ENCODE measurements at places on chromosomes 1 and 21. TPM values are rescaled to one million over a fixed set of nuclear protein-coding genes. Genes with fewer than 3 reads are reported as not detected.

DNA sequence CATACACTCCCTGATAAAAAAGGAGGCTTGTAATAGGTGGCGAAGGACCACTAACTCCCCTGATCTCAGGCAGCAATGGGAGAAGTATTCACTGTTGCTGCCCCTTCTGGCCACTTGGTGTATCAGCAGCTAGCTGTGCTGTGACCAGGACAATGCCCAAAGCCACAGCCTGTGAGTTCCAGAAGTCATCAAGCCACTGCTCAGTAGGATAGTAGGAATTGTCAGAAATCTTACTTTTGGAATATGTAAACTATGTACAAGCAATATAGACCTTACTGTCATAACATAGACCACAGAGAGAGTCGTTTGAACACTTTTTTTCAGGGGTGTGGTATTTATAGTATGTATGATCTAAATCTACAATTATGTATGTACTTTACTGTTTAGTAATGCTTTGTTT, 248.3 kb upstream of the CAMK1G start:
- peak; percentile 55 for DNase-seq

DNA sequence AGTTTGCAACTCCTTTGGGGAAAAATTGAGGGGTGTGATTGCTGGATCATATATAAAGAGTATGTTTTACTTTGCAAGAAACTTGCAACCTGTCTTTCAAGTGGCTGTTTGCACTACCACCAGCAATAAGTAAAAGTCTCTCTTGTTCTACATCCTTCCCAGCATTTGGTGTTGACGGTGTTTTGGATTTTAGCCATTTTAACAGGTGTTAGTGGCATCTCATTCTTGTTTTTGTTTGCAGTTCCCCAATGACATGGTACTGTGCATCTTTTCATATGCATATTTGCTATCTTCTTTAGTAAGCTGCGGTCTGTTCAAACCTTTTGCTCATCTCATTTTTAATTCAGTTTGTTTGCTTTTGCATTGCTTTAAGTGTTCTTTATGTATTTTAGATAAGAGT, 535.5 kb downstream of the LRRIQ3 start:
- no peak for DNase-seq

DNA sequence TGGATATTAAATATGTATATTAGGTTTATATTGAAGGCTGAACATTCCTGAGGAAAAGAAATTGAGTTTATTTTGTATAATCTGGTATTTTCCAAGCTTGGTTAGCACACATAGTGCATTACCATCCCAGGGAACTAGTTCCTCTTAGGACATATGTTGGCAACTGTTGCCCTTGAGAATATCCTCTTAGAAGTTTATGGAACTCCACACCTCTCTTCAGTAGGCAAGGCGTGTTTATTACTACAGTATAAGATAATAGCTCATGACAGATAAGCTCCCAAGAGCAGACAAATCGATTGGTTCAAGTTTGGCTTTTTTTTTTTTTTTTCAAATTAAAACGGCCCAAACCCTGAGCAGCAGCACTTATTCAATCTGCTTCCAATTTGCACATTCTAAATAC, 59.8 kb upstream of the SIPA1L2 start:
- DNase-seq = no peak

DNA sequence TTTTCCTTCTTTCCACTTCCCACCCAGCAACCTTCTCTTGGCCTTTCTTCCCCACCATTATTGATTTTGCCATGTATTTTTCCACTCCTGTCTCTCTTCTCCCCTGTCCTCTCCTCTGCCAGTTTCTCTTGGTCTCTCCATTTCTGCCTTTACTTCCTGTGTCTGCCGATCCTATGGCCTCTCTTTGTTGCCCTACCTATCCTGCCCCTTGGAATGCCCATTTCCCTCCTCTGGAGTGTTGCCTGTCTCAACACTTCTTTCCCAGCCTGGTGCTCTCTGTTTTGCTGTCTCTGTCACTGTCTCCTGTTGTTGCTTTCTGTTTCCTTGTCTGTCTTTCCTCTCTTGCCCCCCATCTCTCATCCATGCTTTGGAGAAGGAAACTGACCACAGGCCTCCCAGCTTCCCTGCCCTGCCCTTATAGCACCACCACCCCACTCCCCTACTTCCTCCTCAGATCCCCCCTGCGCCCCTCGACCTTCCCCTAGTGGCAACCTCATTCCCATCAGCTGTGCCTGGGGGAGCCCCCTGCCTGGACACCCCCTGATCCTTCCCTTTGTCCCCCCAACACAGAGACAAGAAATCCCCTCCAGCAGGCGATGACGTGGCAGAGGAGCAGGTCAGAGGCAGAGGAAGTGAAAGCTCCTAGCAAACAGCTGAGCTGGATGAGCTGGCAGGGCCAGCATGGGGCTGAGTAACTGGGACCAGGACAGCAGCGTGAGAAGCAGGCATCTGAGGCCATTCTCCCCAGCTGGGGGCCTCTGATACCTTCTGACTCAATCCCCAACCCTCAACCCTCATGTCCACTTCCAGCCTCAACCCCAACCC, 6.6 kb upstream of the ETV3L start:
- peak; percentile 33 for DNase-seq

GRCh38 chr21:17491716-17492414, 21.0 kb upstream of the CXADR start:
- DNase-seq = peak; percentile 34

GRCh38 chr1:226510453-226510852, 38.1 kb upstream of the STUM start:
- no peak for DNase-seq

GRCh38 chr1:59055908-59056719, 240.8 kb upstream of the FGGY start:
- no peak for DNase-seq

DNA sequence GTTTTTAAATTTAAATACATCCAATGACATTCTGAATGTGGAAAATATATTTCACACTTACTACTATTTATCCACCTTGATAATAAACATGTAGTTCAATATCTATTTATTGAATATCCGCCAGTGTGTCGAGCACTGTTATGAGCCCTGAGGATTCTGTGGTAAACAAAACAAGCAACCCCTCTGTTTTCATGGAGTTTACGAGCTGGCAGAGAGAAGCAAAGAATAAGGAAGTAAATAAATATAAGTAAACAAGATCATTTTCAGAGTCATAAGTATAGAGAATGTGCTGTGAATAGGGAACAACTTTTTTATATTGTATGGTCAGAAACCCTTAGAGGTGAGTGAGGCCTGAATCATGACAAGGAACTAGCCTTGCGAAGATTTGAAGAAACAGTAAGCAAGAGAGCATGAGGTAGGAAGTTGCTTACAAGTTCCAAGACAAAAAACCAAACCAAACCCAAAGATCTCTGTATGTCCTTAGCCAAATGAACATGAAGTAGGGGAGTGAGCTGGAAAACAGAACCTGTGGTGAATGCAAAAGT, 6.4 kb upstream of the SERBP1 start:
- no peak for DNase-seq

DNA sequence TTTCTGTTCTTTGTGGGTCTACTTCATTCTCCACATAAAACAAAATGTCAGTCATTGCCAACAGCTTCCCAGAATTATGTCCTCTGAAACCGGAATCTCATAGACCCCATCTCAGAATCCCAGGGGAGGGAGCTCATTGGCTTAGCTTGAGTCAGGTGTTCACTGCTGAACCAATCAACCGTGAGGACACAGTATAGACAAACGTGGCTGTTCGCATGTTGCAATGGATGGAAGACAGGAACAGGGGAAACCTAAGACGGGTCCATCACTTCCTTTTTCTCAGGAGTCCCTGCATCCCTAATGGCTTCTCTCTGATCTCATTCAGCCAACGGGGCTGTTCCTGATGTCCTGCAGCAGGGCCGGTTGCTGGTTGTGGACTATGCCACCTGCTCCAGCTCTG, 9.1 kb downstream of the CELA2A start:
- DNase-seq = peak; percentile 97

GRCh38 chr1:20584890-20585289, 4.0 kb upstream of the CDA start:
- DNase-seq = no peak

DNA sequence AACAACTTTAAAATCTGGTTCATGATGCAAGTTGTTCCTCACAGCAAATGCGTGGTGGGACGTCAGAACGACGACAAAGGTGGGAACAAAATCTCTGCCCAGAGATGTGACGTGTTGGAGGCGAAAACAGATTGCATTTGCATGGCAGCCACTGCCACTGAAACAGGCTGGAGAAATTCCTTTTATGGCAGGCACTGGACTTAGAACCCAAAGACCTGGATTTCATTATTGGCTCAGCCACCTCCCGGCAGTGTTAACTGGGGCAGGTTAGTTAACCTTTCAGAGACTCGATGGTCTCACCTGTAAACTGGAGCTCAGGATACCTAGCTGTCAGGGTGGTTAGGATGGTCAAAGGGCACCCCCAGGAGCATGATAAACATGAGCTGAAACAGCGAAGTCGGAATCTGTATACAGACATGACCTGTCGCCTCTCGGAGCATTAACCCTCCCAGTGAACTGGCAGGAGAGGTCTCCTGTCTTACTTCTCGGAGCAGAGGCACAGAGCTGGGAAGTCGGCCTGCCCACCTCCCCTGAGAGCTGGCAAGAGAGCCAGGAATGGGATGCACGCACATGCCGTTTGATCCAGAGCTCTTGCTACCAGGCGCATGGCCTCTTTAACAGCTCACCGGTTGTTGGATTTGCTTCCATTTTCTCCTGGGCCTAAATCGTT, 59.2 kb upstream of the TARBP1 start:
- DNase-seq = no peak

GRCh38 chr1:108854221-108855019, 2.5 kb downstream of the AKNAD1 start:
- no peak for DNase-seq

- DNase-seq = no peak
Observed at GRCh38 chr21:42026082-42026435, 15.9 kb upstream of the ZBTB21 start.

DNA sequence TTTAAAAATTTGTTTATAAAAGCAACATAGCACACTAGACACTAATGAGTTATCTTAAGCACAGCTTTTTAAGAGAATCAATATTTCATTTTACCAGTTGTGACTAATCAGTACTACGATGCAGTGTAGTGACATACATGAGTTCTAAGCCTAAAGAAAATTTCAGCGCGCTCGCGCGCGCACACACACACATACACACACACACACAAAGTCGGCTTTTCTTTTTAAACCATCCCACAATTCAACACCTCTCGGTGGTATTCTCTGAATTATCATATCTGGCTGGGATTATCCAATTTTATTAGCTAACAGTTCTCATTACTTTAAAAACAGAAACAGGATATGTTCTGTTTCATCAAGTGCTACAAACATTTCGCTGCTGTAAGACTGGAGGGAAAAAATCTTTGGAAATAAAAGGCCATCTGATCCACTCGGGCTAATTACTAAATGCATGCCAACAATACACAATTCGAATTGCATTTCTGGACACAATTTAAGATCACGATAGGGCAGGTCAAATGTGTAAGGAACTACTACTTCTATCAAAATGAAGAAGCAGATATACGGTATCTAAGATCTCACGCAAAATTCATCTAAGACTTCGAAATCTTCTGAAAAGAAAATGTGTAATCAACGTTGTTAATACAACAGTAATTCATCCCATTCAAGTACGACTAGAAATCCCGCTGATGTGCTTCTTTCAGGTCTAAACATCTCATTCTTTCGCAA, 1.2 kb downstream of the TUT4 start:
- DNase-seq = peak; percentile 59

DNA sequence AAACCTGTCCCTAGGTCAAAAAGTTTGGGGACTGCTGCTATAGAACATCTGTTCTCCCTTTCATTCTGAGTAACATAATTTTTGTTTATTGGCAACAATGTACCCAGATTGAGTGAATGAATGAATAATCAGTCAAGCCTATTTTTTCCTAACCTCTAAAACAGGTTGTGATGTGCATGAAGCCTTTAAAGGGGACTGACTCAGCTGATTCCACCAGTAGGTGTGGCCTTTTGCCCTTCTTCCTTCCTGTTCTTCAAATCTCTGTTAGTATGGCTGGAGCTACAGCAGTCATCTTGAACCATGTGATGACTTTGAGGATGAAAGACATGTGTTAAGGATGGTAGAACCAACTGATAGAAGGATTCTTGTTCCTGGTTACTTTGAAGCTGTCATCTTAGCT, 476.1 kb downstream of the NUF2 start:
- DNase-seq = no peak

GRCh38 chr1:42210421-42211133, 46.0 kb upstream of the GUCA2A start:
- DNase-seq = no peak

GRCh38 chr1:94284476-94284875, 47.1 kb upstream of the ARHGAP29 start:
- DNase-seq = no peak

DNA sequence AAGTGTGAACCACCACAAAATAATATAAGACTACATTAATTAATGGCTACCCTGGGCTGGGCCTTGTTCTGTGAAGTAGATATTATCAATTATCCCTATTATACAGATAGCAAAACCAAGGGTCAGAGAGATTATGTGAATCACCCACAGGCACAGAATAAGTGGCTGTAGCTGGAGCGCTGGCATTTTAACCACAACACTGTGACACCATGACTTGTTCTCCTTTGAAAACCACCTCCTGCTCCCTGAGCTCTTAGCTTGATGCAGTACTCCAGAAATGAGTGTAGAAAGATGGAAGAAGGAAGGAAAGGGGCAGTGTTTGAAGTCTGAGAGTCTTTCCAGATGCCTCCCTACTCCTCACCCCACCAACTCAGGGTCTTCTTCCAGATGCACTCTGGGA, 29.5 kb upstream of the JUN start:
- no peak for DNase-seq

- DNase-seq = no peak
Observed at GRCh38 chr1:109803901-109804331, 40.2 kb upstream of the EPS8L3 start.

GRCh38 chr1:179369751-179370341, 4.1 kb downstream of the AXDND1 start:
- peak; percentile 19 for DNase-seq

- DNase-seq = no peak
Observed at GRCh38 chr21:29340228-29340627, 41.5 kb downstream of the BACH1 start.

DNA sequence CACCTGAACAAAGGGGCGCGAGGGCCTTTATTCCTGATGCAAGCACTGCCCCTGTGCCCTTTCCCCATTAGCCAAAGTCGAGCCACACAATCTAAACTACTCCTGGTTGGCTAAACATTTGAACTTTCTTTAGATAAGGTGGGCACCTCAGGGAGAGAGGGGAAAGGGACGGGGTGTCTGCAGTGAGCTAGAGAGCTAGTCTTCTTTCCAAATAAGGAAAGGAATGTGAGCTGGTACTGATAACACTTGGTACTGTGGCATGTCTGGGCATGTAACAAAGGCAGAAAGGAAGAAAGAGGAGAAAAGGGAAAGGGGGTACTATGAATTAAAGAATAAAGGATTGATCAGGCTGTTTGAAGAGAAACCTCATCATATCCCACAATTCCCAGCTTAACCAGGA, 62.8 kb downstream of the OVGP1 start:
- no peak for DNase-seq

GRCh38 chr1:69930396-69930795, 275.0 kb downstream of the LRRC40 start:
- DNase-seq = no peak

CD1B gene
- total RNA-seq = 0.13 TPM

BRDT gene
- not detected for total RNA-seq

SNIP1 gene
- 17.0 TPM for total RNA-seq

C1orf226 gene
- total RNA-seq = 0.57 TPM

VHLL gene
- total RNA-seq = 0.63 TPM

BARHL2 gene
- not detected for total RNA-seq

HES3 gene
- total RNA-seq = not detected

DUSP12 gene
- 54.7 TPM for total RNA-seq

C1QB gene
- not detected for total RNA-seq

CR1 gene
- total RNA-seq = 0.16 TPM

Data from SJCRH30 (cell line).